ENCODE measurements at places on chromosomes 1 and 21.

DNA sequence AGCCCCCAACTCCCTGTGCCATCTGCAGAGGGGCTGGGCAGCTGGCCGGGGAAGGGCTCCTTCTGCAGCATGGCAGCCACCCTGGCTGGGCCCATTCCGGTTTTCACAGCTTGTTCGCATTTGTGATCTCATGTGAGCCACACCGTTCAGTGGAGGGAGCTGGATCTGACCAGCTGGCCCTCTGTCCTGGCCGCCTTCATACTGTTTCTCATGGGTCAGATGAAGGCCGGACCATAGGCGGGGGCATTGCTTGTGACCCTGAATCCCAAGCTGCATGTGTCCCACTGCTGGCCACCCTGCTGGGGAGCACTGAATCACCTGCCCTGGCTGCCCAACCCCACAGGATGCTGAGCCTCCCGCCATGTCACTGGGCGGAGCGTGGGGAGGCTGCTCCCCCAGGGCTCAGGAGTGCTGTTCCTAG lies 36.4 kb upstream of the PRSS38 start:
- H3K36me3 ChIP-seq = peaks cover 68% of the 10 kb centered on the region
- no peak overlapping the region for H3K4me3 ChIP-seq
- no peaks in the 10 kb centered on the region for H3K27me3 ChIP-seq
- no peak overlapping the region for H3K27ac ChIP-seq
- peaks cover 8% of the 10 kb centered on the region for H3K4me1 ChIP-seq

DNA sequence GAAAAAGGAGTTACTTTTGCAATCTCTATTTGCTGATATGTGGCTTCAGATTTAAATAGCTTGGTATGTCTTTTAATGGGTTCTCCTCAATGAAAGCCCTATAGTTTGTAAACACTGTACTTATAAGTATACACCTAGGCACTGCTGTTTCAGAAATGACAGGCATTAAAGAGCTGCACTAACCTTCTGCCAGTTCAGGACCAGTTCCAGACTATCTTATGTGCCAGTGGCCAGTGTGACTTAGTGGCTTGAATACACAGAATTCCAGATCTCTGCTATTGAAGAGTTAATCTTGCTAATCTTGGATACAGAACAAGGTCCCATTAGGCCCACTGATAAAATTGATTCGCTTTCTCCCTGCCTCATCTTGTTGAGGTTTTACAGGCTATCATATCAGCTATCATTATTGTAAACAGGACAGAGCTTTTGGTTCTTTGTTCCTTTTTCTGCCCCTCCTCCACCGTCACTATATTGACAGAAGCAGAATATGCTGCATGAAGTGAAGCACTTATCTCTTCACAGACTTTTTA lies 337.5 kb downstream of the LRRIQ3 start:
- H3K4me1 ChIP-seq = no peaks in the 10 kb centered on the region
- DNase-seq = no peak
- H3K27ac ChIP-seq = no peak overlapping the region
- no peak overlapping the region for H3K4me3 ChIP-seq

DNA sequence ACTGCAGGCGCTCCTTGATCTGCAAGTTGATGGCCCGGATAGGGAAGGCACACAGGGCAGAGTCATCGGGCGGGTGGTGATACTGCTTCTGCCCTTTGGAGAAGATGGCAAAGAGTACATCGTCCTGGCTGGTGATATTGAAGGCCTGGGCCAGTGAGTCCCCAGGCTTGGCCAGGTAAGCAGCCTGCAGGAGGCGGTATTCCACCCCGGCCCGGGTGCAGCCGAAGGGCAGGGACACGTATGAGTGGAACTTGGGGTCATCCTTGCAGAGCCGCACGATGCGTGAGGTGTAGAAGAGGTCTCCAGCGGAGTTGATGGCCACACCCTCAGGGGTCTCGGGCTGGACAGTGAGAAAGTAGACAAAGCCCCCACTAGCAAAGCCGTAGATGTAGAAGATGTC lies 27.4 kb downstream of the PLXNA2 start:
- peaks cover 3% of the 10 kb centered on the region for H3K4me1 ChIP-seq
- H3K27ac ChIP-seq = no peak overlapping the region
- H3K36me3 ChIP-seq = no peaks in the 10 kb centered on the region

GRCh38 chr1:57102561-57103326 lies 136.9 kb upstream of the C8B start:
- H3K27me3 ChIP-seq = no peaks in the 10 kb centered on the region
- DNase-seq = no peak
- no peak overlapping the region for H3K27ac ChIP-seq
- no peak overlapping the region for H3K4me3 ChIP-seq

DNA sequence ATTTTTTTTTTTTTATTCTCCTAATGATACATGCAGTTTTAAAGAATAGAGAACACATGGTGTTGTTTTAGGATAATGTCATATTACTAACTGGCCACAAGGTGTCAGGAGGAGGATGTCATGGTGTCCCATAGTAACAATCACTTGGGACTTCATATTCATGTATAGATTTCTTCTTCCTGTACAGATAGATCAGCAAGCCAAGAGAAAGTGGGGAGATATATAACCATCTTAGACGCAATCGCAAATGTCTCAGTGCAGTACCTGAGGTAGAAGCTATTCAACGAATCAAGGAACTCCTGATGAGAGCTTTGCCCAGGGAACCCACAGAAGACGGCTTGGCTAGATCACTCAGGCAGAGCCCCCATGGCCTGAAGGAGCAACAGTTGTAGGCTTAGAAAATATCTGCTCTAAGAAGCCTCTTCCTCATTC lies 12.3 kb downstream of the OR2T11 start:
- H3K27ac ChIP-seq = no peak overlapping the region
- no peak for DNase-seq
- H3K27me3 ChIP-seq = no peaks in the 10 kb centered on the region

GRCh38 chr1:227073786-227074185 lies 133.7 kb downstream of the COQ8A start:
- no peaks in the 10 kb centered on the region for H3K36me3 ChIP-seq
- H3K27ac ChIP-seq = no peak overlapping the region
- no peak for DNase-seq
- no peak overlapping the region for H3K4me3 ChIP-seq

DNA sequence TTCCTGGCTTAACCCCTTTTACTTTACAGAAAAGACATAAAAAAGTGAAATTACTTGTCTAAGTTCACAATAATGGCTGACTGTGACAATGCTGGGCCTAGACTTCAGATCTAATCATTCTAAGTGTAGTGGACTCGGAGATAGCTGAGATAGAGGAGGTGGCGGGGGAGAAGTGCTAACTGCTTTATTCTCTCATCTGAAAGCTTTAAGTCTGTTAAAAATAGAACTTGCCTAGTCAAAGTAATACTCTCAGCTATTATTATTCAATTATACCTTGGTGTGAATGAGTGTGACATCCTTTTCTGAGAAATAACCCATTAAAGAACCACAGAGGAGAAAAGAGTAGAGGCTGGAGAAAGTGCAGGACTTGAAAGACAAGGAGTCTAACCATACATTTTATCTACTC lies 96.1 kb upstream of the OLIG2 start:
- peaks cover 7% of the 10 kb centered on the region for H3K36me3 ChIP-seq
- peak overlapping the region; percentile 45 for H3K4me3 ChIP-seq
- H3K27ac ChIP-seq = peak overlapping the region; percentile 74
- peaks cover 41% of the 10 kb centered on the region for H3K4me1 ChIP-seq
- no peaks in the 10 kb centered on the region for H3K27me3 ChIP-seq
- no peak for DNase-seq

DNA sequence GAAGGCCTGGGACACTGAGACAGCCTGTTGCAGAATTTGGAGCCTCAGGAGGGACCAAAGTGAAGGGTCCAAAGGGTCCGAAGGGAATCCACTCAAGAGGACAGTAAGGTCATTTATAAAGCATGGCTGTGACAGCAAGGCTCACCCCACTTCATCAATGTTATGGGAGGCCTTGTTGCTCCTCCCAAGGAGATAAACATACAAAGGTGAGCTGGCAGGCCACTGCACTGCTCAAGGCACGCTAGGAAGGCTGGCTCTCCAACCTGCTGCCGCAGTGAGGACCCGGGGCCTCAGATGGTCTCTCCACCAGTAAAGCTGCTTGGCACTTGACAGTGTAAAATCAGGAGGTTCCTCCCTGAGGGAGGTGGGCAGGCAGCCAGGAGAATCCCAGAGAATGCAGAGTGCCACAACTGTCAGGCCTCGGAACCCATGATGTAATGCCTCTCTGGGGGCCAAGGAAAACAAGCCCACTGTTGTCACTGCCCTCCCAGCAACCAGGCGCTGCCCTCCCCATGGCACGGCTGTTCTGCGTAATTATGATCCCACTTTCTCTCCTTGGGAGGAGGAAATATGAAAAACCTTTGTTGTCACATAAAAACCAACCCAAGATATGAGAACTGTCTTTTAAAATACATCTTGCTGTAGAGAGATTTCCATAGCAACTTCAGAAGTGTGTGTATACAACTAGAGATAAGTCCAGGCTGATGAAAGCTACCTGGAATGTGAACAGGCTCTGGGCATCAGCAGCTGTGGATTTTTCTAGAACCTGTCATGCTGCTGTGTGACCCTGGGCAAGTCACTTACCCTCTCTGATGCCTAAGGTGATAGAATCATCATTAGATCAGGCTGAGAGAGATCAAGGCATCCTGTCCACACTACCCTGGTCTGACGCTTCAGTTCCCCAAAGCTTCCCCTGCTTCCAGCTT lies 102.5 kb downstream of the KCNN3 start:
- H3K27me3 ChIP-seq = no peaks in the 10 kb centered on the region
- no peak overlapping the region for H3K27ac ChIP-seq
- DNase-seq = no peak
- H3K4me1 ChIP-seq = peaks cover 16% of the 10 kb centered on the region

- H3K27me3 ChIP-seq = peaks cover 8% of the 10 kb centered on the region
- peaks cover 8% of the 10 kb centered on the region for H3K4me1 ChIP-seq
- no peaks in the 10 kb centered on the region for H3K36me3 ChIP-seq
- H3K4me3 ChIP-seq = no peak overlapping the region
- H3K27ac ChIP-seq = no peak overlapping the region
These were observed 11.2 kb upstream of the HMGCS2 start for GRCh38 chr1:119779869-119780356.

DNA sequence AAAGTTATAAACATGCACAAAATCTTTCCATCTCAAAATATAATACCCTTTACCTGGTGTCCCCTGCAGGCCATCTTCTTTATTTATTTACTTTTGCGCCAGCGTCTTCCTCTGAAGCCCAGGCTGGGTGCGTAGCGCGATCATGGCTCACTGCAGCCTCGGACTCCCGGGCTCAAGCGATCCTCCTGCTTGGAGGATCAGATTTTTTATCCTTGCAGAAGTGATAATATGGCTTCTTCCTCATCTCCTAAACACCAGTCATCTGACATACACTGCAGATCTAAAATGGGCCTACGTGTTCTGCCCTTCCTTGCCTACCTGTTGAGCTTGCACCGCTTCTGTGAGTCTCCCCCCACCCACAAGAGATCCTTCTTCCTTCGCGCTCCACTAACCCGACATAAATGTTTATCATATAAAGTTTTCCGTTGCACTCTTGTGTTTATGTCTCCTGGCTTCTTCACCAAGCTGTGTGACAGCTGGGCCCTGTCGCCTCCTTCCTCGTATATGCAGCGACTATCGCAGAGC lies 506 bp upstream of the SRP9 start:
- peaks cover 26% of the 10 kb centered on the region for H3K36me3 ChIP-seq
- H3K27me3 ChIP-seq = no peaks in the 10 kb centered on the region
- H3K4me3 ChIP-seq = no peak overlapping the region
- peaks cover 28% of the 10 kb centered on the region for H3K4me1 ChIP-seq
- no peak for DNase-seq

GRCh38 chr1:189141056-189141455 lies 1336.6 kb downstream of the BRINP3 start:
- H3K4me1 ChIP-seq = no peaks in the 10 kb centered on the region
- no peaks in the 10 kb centered on the region for H3K27me3 ChIP-seq
- no peaks in the 10 kb centered on the region for H3K36me3 ChIP-seq
- DNase-seq = no peak

DNA sequence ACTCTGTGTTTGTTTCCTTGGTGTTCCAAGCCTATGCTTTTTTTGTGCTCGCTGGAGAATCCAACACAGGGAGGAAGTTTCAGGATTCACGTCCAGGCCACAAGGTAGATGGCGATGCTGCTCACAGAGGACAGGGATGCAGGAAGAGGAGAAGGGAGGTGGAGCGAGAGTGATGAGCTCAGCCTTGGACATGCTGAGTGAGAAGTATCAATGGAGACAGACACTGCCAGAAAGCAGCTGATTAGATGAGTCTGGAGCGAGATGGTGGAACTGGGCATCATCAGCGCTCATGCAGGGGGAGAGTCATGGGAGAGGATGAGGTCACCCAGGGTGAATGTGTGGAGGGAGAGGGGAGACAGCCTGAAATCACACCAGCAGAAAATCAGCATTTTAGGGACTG lies 110.0 kb downstream of the GLUL start:
- H3K4me3 ChIP-seq = no peak overlapping the region
- no peaks in the 10 kb centered on the region for H3K27me3 ChIP-seq
- H3K27ac ChIP-seq = no peak overlapping the region

DNA sequence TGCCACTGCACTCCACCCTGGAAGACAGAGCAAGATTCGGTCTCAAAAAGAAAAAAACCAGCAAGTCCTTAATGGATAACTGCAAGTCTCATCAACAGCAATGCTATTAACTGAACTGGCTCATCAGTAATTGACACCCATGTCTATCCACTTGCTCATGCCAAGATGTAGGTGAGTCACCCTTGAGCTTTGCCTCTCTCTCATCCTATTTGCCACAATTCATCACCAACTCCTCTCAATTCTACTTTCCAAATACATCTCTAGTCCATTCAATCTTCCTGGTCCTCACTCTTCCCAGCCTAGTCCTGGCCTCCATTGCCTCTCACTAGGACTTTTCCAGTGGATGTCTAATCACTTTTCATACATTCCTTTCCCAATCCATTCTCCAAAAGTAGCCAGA lies 103.7 kb upstream of the PRMT6 start:
- no peak overlapping the region for H3K4me3 ChIP-seq
- no peaks in the 10 kb centered on the region for H3K4me1 ChIP-seq
- no peak overlapping the region for H3K27ac ChIP-seq
- peaks cover 2% of the 10 kb centered on the region for H3K27me3 ChIP-seq
- DNase-seq = no peak
- H3K36me3 ChIP-seq = no peaks in the 10 kb centered on the region

GRCh38 chr1:193658081-193658480 lies 471.7 kb upstream of the B3GALT2 start:
- no peak for DNase-seq
- H3K4me3 ChIP-seq = no peak overlapping the region
- no peak overlapping the region for H3K27ac ChIP-seq
- H3K27me3 ChIP-seq = no peaks in the 10 kb centered on the region
- H3K36me3 ChIP-seq = peaks cover 7% of the 10 kb centered on the region

Measured in activated T-cell treated with anti-CD3 and anti-CD28 coated beads, Interleukin-2, amount 50 U/mL, for 24 hours (primary cell).